ENCODE measurements at places on chromosomes 5 and 9.
A peak's percentile ranks its signal among the peaks of the same experiment; 100 is the strongest.

DNA sequence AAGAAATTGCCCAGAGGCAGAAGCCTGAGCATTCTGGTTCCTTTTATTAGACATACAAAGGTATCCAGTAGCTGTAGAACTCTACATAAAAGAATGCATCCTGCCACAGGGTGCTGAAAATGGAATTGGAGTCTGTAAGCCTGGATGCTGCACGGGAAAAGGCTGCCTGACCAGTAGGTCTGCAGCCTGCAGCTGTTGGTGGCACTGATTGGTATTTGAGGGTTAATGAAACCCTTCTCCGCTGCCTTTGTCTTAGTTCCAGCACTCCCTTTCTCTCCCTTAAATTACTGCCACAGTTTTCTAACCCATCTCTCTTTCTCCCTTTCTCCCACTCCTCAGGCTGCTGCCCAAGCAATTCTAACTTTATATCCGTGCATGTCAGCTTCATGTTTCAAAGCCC lies 64.7 kb downstream of the BRINP1 start:
- no peak for DNase-seq

DNA sequence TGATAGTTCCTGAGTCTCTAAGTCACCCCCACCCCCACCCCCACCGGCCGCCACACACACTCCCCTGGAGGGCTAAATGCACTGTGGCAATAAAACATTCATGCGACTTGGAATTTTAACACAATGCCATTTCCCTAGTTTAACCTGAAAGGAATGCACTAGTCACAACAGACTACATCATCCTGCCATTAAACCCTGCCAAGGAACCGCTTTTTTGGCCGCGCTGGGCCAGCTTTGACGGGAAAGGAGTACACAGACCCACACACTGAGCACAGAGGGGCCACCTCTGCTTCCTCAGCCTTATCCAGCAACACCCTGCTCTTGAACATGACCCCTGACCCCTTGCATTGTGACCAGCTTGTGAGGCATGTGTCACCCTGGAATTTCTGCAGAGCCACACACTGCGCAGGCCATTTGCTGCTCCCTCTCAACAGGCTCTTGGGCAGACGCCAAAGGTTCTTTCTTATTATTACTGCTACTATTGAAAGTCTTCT lies 165.3 kb downstream of the BNC2 start:
- no peak for DNase-seq

- no peak for DNase-seq
These were observed 277.4 kb downstream of the TLE1 start for GRCh38 chr9:81411961-81412360.

GRCh38 chr9:34413231-34413852 lies 36.6 kb upstream of the MYORG start:
- DNase-seq: peak; percentile 8

- DNase-seq: no peak
These were observed 111.8 kb downstream of the ACTL7B start for GRCh38 chr9:108743901-108744371.

GRCh38 chr5:39517800-39518199 lies 93.0 kb upstream of the DAB2 start:
- DNase-seq: no peak

DNA sequence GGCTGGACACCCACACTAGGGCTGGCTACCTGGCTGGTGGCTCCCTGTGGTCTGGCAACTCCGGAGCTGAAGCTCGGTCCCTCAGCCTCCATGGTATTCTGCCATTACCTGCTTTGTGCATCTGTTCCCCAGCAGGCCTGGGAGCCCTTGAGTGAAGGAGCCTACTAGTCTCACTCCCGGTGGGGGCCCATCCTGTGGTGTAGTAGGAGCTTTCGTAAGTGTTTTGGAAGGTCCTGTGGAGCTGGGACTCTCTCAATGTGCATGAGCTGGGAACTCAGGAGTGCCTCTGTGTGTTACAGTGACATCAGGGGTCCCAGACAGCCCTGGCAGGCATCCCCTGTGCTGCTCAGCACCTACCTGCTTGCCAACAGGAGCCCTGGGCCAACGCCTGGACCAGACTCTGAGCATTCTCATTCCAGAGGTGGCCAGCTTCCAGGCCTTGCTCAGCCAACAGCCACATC lies 267.1 kb downstream of the GADD45G start:
- no peak for DNase-seq

- no peak for DNase-seq
These were observed 16.9 kb downstream of the CSNK1G3 start for GRCh38 chr5:123528878-123529277.

GRCh38 chr9:112836394-112836793 lies 54.3 kb downstream of the SLC46A2 start:
- DNase-seq: no peak

- DNase-seq: no peak
These were observed 12.1 kb downstream of the TMEM245 start for GRCh38 chr9:109107402-109108240.

DNA sequence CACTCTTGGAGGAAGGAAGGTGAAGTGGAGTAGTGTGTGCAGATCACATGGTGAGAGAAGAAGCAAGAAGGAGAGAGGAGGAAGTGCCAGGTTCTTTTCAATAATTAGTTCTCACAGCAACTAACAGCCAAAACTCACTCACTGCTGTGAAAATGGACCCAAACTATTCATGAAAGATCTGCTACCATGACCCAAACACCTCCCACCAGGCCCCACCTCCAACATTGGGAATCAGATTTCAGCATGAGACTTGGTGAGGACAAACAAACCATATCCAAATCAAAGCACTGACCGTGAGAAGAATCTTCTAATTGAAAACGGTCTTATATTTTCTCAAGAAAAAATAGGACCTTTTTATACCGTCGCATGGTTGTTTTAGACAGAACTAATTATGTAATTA lies 468.7 kb upstream of the TYRP1 start:
- no peak for DNase-seq

DNA sequence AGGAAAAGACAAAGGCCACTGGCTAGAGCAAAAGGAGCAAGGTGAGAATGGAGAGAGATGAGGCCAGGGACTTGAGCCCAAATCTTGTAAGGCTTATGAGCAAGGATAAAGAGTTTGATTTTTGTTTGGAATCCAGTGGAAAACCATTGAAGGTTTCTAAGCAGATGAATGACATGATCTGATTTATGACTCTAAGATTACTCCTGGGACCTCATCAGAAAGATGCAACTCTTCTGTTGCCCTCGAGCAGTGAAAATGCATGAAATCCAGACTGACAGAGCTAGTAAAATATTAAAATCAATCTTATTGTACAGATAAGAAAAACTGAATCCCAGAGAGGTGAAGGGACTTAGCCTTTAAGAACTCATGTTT lies 677 bp downstream of the MFAP3 start:
- no peak for DNase-seq

GRCh38 chr9:124182741-124183140 lies 75.0 kb upstream of the NEK6 start:
- no peak for DNase-seq

GRCh38 chr5:74205767-74206578 lies 434.6 kb downstream of the ENC1 start:
- no peak for DNase-seq

- no peak for DNase-seq
These were observed 8.9 kb downstream of the CERCAM start for GRCh38 chr9:128429513-128430086.

DNA sequence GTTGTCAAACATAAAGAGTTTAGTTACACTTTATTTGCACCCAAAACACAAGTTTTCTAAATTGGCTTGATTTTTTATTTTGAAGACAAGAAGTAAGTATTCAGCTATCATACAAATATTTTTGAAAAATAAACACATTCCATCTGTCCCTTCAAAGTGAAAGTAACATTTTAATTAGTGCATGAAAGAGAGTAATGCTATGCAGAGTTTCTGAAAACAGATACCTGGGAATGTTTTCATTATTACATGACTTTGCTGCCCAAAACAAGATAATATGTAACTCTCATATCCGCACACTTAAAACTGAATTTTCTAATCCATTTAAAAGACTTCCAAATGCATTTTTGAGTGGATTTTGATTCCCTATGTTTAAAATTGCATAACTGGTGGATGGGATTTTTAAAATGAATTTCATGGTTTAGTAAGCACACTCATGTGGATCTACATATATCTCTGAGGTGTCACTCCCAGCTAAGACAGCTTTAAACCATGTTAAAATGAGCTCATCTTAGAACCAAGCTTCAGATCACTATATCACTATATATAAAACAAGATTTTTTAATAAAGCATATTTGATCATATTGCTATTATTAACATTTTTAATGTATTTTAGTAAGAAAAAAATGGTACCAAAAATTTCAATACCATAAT lies 127.5 kb downstream of the ATPSCKMT start:
- DNase-seq: no peak

GRCh38 chr5:83473346-83474160 lies 2.0 kb downstream of the VCAN start:
- DNase-seq: peak; percentile 14

GRCh38 chr5:20286512-20286911 lies 298.5 kb upstream of the CDH18 start:
- DNase-seq: no peak

GRCh38 chr9:126861707-126862103 lies 1.3 kb downstream of the ZBTB34 start:
- no peak for DNase-seq

DNA sequence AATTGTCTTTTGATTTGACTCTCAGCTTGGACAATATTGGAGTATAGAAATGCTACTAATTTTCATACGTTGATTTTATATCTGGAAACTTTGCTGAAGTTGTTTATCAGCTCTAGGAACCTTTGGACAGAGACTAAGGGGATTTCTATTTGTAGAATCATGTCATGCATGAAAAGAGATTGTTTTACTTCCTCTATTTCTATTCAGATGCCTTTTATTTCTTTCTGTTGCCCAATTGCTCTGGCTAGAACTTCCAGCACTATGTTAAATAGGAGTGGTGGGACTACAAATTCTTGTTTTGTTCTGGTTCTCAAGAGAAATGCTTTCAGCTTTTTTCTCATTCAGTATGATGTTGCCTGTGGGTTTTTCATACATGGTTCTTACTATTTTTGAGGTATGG lies 112.8 kb upstream of the CDH12 start:
- DNase-seq: no peak

DNA sequence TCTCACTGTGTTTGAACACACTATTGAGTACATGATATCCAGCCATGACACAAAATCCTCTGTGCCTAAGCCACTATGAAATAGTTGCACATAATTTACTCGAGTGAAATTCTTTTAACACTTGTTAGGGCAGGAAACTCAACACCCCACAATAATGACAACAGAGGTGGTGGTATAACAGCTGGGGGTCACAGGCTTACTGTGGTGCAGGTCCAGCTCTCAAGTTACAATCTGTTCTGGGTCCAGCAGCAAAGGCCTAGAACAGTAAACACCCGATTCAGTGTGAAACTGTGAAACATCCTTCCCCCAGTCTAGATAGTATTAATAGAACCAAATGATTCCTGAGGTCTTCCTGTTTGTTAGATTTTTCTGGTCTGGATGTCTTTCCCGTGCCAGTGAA lies 102.9 kb upstream of the APC start:
- no peak for DNase-seq

GRCh38 chr9:4962085-4962484 lies 23.0 kb upstream of the JAK2 start:
- DNase-seq: no peak

DNA sequence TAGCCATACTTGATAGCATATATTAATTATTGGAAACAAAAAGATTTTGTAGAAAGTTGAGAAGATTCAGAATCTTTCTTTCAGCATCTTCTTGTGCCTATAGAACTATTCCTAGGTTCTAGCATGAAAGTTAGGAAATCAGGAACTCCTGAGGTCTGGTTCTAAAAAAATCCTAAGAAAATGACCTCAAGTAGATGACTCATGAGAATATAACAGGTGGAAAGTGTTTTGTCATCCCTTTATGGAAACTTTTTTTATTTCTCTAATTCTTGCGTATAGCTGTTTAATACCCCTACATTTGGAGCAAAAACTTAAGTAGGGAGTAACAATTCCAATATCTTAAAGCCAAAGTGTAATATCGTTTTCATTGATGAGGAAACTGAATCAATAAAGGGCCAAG lies 574.1 kb downstream of the NR2F1-AS1 start:
- DNase-seq: no peak

DNA sequence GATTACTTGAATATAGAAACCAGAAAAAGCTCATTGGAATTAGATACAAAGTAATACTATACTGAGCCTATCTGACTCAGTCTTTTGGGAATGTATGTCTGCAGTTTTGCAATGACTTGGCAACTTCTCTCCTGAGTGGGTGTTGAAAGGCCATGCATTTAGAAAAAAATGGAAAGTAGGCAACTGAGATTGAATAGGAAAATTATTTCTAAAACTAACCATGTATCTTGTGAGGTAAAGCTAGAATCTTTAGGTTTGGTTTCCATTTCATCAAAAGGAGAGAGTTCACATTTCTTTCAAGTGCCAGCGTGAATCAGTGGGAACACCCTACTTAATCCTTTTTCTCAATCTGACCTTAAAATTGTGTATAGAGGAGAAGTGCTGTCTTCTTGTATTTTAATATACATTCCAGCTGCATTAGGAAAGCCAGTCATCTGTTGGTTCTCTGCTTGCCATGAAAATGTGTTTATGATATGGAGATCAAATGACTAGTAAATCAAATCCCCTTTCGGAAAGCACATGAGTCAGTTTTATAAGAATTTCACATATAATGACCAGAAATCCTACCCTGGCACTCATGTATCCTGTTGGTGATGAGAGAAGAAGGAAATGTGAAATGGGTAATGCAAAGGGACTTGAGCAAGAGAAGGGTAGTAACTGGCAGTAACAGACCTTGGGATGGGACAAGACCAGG lies 30.4 kb downstream of the NFX1 start:
- no peak for DNase-seq

DNA sequence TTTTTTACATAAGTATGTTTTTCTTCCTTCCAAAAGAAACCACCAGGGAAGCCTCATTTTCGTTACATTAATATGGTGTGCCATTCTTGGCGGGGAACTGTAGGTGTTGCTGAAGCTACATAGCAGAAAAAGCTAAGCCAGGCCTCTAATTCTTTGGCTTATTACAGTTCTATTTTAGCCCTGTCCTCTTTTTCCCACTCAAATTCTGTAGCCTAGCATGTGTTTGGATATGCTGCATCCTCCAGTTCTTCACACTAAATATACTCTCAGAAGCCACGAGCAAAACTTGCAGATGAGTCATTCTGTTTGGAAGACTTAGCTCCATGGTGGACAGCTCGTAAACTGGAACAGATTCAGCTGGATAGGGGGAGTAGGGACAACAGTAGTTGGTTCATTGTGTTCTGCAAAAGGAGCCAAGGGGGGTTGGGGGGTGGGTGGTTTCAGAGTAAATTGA lies 369.4 kb downstream of the TMEM161B start:
- no peak for DNase-seq

- no peak for DNase-seq
These were observed 14.6 kb downstream of the SPATA9 start for GRCh38 chr5:95668216-95668615.

DNA sequence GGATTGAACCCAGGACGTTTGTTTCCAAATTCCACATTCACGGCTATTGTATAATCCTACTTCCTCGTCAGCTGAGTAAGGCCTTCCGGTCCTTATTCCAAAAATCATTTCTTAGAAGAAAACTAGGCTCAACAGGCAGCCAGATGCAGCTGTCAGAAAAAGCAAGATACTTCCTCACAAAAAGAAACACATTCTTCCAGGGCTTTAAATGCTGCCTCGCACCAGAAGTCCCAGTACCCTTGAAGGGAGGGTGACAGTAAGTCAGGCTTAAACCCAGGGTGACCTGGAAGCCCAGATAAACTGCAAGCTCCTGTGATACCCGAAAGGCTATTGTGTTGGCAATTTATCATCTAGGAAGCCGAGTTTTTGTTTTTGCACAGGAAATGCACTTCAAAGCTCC lies 414.0 kb downstream of the NFIB start:
- DNase-seq: no peak

GRCh38 chr5:157820593-157821252 lies 38.2 kb downstream of the CLINT1 start:
- no peak for DNase-seq

Measured in T-helper 9 cell (primary cell).